GM19239 (cell line): ENCODE measurements at places on chromosomes 1 and 21.

DNA sequence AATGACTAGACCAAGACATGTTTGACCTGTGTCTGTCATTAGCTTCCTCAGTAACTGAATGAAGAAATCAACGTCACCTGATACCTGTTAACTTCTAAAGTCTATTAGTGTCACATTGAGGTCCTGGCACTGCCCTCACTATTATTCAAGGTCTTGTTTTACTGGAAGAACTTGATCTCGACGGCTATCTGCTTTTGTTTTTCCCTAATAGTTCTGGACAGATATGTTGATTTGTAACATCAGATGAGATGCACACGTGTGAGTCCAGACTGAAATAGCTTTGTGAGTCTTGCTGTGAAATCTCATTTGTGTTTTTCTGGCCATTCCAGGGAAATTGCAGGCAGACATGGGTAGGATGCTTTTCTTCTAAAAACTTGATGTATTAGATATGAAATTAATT is 159.2 kb downstream of the RYR2 start:
- DNase-seq = no peak

GRCh38 chr21:41427556-41427955 is 1.5 kb downstream of the MX1 start:
- no peak for DNase-seq

DNA sequence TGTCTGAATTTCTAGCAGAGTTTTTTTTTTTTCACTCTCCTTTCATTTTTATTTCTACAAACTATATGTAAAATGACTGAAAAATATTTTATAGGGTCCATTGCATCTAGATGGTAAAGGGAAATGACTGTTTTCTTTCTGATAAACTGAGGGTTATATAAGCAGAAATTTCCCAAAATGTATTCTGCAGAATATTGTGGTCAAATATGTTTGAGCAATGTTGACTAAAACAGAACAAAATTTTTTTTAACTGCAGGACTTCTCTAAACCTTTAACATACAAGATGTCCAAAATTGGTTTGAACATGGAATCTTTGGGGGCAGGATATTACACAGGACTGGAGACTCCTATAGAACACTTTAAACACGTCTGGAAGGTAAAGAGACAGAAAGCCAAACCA is 190.5 kb downstream of the TOMM20 start:
- DNase-seq = no peak

- DNase-seq = no peak
Observed at GRCh38 chr1:170707959-170708655, 44.2 kb downstream of the PRRX1 start.

- no peak for DNase-seq
Observed at GRCh38 chr1:31848381-31848897, 32.6 kb upstream of the SPOCD1 start.

DNA sequence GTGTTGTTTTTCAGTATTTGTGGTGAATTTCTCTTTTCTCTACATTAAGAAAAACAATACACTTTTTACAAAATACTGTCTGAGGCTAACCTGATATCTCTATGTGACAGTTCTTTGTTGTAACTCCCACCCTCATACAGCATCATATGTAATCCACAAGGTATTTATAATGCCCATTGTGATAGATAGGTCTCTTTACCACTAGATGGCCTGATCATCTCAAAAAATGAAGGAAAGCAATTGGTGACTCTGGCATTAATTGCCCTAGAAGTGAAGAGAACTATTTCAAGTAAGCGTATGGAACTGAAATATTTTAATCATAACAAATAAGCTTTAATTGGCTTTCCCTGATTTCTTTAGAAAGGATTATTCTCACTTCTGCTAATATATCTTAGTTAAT is 36.2 kb upstream of the HFM1 start:
- DNase-seq = no peak

GRCh38 chr1:59570524-59570923 is 244.2 kb upstream of the HOOK1 start:
- DNase-seq = no peak

DNA sequence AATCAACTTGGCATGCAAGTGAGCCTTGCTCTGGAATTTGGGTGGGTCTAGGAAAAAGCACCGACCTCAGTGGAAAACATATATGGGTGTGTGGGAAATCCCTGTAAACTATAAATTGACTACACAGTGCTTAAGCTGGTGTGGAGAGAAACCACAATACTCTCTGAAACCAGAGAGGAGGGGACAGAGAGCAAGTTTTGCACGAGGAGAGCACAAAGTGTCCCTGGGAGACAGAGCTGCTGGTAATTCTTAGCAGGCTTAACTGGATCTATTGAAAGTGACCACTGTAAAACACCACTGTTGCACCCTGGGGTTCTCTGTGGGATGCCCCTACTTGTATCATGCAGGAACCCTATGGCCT is 12.8 kb downstream of the KCNJ15 start:
- peak; percentile 20 for DNase-seq

GRCh38 chr1:177858332-177858821 is 111.5 kb downstream of the SEC16B start:
- no peak for DNase-seq

GRCh38 chr21:45541221-45542039 is 810 bp downstream of the SLC19A1 start:
- DNase-seq = peak; percentile 99

DNA sequence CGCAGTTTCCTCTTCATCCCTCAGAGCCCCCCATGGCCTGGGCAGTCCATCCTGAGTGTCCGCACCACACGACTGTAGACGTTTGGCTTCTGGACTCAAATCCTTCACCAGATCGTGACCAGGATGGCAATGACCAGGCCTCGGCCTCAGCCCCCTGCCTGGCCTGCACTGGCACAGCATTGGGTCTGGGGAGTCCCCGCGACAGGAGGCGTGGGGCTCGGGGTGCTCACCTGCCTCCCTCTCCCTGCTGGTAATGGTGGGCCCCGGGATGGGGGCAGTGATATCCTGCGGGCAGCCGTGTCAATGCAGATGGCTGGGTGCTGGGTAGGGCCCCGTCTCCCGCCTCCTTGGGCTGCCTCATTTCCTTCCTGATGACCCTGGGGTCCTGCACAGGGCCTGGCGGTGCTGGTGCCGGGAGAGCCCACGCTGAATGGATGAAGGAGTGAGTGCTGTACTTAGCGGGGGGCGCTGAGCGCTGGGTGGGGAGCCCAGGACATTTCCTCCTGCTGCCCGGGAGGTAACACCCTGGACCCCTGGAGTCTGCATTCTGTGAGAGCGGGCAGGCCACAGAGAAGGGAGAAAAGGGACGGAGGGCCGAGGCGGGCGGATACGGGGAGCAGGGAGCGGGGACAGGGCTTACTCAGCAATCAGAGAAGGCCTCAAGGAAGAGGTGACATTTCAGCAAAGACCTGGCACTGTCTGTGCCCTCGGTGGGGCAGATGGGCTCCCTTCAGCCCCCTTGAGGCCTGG is 2.1 kb upstream of the TNFRSF14 start:
- no peak for DNase-seq

GRCh38 chr1:35173491-35173890 is 19.5 kb downstream of the SFPQ start:
- DNase-seq = no peak

GRCh38 chr1:171173069-171173468 is 12.0 kb upstream of the FMO2 start:
- DNase-seq = no peak

- DNase-seq = no peak
Observed at GRCh38 chr1:196516373-196516772, 91.9 kb downstream of the KCNT2 start.

DNA sequence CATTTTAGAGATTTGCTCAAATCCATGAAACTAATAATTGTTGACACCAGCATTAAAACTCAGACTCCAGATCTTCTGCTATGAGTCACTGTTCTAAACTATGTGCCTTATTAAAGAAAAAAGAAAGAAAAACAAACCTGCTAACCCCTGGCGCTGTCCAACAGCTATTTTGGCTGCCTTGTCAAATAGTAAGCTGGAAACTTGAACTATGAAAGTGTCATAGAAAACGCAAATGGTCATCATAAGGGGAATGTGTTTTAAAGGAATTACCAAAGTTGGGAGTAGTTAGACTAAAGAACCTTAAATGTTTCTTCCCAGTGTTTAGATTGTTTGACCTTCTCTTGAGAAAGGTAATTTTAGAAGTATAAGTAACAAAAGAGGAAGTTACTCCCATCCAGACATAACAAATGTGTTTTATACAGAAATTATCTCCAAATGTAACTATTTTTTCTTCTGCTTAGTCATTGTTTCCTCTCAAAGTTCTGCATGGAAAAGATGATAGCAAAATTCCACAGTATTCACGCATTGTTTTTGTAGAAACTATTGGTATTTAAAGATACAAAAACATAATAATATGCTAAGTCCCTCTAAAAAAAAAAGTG is 272.4 kb downstream of the TPR start:
- DNase-seq = no peak

DNA sequence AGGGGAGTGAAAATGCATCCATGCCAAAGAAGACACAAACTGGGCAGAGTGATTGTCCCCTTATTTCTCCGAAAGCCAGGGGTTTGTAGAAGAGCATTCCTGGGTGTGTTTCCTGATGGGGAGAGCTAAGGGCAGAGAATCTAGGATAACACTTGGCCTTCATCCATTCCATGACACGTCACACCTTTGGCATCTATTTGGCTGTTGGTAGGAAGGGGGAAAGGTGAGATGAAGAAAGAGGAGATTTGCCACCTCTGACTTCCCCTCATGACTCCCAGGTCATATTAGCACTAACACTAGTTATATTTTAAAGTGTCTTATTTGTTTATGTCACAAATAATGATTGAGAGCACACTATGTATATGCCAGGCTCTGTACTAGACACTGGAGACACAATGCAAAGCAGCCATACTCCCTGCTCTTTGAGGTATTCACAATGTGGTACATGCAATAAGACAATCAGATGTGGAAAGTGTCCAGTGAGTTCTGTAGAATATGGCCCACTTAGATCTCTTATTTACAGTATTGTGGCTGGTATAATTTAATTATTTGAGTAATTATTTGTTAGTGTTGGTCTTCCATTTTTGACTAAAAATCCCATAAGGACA is 54.5 kb upstream of the GADD45A start:
- no peak for DNase-seq

DNA sequence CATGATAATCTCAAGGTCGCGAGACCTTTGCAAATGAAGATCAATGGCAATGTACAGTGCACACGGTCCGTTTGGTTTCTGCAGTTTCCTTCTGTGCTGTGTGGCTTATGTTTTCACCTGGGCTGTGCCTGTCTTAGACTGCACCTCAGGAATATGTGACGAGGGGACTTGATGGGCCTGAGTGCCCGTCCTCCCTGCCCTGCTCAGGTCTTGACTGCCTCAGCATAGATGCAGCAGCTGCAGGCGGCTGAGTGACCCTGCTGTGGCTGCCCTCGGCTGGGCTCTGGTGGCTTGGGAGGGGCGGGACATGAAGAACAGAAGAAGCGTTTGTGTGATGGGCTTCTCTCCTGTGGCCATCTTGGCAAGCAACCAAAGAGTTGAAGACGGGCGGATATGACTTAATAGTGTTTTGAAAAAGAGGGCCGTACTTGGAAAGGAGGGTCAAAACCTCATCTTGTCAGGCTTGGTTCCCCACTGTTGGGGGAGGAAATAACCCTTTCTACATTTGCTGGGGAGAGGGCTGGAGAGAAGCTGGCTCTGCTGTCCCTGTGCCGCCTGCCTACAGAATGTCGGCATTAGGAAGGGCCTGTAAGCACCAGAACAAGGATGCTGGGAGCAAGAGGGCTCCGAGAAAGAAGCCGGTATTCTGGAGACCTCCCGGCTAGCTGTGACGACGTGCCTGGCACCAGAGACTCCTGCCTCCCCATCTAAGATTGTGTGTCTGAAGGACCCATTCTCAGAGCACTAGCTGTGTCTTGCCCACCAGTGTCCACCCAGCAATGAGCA is 7.1 kb downstream of the MYBPHL start:
- DNase-seq = no peak

DNA sequence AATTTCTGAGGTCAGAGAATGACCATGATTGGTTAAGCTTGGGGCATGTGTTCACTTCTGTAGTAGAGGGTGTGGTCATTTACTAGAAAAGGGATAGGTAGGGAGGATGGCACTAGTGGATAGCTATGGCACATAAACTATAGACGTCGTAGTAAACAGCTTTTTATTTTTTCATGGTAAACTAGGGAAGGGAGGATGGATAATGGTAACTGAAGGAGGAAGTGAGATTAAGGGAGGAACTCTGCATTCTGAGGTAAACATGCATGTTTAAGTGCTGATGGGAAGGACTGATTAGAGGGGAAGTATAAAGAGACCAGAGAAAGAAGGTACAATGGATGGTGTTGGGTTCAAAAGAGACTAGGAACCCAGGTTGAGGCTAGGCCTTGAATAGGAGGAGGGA is 26.9 kb downstream of the PTGS2 start:
- DNase-seq = no peak

- peak; percentile 52 for DNase-seq
Observed at GRCh38 chr1:19344372-19344810, 32.3 kb downstream of the SLC66A1 start.

GRCh38 chr1:182410138-182410537 is 9.7 kb upstream of the TEDDM1 start:
- no peak for DNase-seq

DNA sequence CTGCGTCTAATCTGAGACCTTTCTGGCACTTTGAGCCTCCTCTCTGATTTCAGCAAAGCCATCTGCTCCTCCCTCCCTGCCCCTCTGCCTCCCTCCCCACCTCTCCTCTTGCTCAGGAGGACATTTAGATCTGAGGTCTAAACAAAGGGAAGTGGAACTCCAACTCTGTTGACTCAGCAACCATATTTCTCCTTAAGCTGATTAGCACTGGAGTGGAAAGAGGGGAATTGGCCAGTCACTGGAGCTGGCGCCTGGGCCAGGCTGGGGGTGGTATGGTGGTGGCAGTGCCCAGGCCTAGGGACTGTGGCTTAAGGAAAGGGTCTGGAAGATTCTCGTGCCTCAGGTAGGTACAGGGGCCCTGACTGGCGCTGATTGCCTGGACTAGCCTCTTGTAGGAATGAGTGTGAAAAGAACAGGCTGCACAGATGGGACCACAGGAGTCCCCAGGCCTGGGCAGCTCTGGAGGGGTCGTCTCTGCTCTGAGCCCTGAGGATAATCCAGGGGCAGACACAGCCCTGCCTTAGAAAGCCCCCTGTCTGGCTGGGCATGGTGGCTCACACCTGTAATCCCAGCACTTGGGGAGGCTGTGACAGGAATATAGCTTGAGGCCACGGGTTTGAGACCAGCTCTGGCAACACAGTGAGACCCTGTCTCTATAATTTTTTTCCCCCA is 11.9 kb downstream of the SH2D2A start:
- DNase-seq = no peak

- no peak for DNase-seq
Observed at GRCh38 chr1:54542962-54543539, 5.0 kb upstream of the ACOT11 start.

DNA sequence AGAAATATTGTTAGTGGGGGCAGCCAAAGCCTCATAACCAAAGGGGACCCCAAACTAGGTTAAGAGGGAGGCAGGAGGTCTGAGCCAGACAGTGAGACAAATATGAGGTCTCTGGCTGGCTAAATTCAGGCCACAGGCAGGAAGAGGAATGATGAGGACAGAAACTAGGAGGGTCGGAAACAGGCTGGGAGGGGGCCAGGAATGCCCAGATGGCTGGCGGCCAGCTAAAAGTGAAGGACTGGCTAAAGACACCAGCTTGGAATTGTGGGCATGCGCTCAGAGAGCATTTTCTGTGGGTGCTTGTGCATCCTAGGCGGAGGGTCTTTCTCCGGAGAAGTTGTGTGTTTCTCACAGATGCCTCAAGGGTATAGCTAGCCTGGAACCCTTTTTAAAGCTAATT is 77.0 kb downstream of the PGM1 start:
- DNase-seq = no peak

- DNase-seq = no peak
Observed at GRCh38 chr1:194280463-194280862, 1094.0 kb upstream of the B3GALT2 start.

GRCh38 chr1:70916034-70916427 is 131.6 kb downstream of the PTGER3 start:
- no peak for DNase-seq

- no peak for DNase-seq
Observed at GRCh38 chr1:60265560-60266535, 192.3 kb upstream of the C1orf87 start.
